Fibroblast of skin of right biceps (primary cell): ENCODE measurements at places on chromosomes 16 and 17.

GRCh38 chr17:57856792-57857620 lies 7.2 kb upstream of the MRPS23 start:
- DNase-seq: no peak

- DNase-seq: peak; percentile 3
Observed at GRCh38 chr16:23803591-23804123, 32.1 kb upstream of the PRKCB start.

GRCh38 chr16:81445143-81445961 lies 744 bp downstream of the CMIP start:
- peak; percentile 33 for DNase-seq

DNA sequence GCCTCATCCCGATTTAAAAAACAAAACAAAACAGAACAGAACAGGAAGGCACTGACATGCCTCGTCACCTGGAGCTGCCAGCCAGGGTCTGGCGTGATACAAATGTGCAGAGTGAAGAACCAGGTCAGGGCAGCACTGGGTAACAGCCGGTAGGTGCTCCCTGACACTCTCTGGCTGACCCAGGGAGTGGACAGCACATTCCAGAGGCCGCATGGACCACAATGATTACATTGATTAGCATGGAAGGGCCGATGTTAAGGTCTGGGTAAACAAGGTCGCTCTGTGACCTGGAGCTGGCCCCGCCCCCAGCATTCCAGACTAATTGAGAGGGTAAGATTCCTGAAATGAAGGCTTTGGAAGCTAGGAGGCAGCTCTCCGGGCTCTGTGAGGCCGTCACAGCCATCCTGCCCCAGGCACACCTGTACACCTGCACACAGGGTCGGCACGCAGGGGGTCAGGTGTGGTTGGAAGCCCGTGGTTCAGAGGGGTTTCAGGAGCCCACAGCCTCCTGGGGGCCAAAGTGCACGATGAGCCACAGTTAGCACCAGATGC lies 21.4 kb downstream of the PIEZO1 start:
- DNase-seq: no peak

- DNase-seq: no peak
Observed at GRCh38 chr17:77606146-77606864, 352.2 kb upstream of the TNRC6C start.

GRCh38 chr16:68084504-68085258 lies 489 bp upstream of the NFATC3 start:
- DNase-seq: peak; percentile 90

GRCh38 chr17:47719411-47720152 lies 13.5 kb upstream of the TBX21 start:
- peak; percentile 89 for DNase-seq

- DNase-seq: no peak
Observed at GRCh38 chr17:82687871-82688270, 10.6 kb downstream of the RAB40B start.

- DNase-seq: no peak
Observed at GRCh38 chr16:23052908-23053580, 96.2 kb downstream of the USP31 start.

GRCh38 chr16:86634292-86634691 lies 55.9 kb downstream of the FOXL1 start:
- DNase-seq: peak; percentile 53

DNA sequence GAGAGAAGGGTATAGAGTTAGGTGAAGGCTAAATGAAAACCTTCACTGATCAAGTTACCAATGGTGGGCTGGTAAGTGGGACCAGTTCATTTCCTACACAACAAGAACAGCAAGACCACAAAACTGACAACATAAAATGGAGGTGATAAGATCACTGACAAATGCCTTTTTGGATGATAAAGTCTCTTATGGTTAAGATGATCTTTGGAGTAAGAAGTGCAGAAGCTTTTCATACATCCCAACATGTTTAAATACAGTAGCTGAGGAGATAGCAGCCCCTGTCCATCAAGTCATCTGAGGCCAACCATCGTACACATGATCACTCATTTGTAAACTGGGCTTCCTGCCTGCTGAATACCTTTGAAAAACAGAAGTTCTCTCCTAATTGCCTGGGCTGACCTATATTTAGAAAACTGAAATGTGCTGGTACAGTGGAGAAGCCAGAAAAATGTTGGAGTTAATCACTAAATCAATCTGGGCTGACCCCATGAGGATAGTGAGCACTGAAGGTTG lies 259.0 kb upstream of the ZFHX3 start:
- DNase-seq: peak; percentile 4

GRCh38 chr17:44037471-44037870 lies 22.7 kb upstream of the TMEM101 start:
- DNase-seq: no peak

- DNase-seq: no peak
Observed at GRCh38 chr16:6066652-6067051, 969.1 kb upstream of the EEF2KMT start.
